Neural progenitor cell (in vitro differentiated cells): ENCODE measurements at places on chromosomes 5 and 9. TPM values are rescaled to one million over a fixed set of nuclear protein-coding genes. Genes with fewer than 3 reads are reported as not detected.

- DNase-seq: no peak
Observed at GRCh38 chr5:57855831-57856230, 373.2 kb upstream of the ACTBL2 start.

DNA sequence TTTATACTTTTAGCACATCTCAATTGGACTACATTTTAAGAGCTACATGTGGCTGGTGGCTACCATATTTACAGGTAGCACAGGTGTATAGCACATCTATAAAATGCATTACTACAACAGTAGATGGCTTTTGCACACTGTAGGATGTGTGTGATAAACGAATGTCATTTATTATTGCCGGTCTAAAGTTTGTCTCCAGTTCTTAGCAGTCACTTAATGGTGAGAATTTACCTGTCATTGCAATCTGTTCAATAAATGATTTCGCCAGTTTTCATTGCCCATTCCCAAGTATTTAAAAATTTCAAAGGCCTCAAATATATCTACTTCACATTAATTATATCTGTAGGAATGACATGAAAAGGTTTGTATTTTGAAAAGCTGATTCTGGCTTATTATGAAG is 15.9 kb downstream of the SCAMP1 start:
- no peak for DNase-seq

DNA sequence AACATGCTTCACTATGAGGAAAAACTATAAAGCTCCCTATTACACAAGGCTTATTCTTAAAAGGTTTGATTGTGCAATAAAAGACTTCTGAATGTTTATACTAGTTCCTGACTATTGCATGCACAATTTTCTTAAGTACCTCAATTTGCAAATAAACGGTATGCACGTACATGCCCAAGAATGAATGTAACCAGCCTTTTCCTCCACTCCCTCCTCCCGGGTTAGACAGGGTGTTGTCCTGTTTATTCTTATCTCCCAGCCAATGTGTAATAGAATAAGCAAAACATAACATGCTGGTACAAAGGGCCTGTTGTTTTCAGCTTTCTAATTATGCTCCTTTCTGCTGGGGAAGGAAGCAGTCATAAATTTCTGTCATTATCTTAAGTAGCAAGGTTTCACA is 79.1 kb downstream of the AOPEP start:
- no peak for DNase-seq

SOHLH1 gene
- total RNA-seq: not detected in 2 replicates

C1QTNF3 gene
- total RNA-seq: 4.8 and 6.4 TPM in 2 replicates

GRCh38 chr9:36136272-36136893 is at the start of gene GLIPR2:
Gene GLIPR2 (plus strand): TSS chr9:36136733. CDS start chr9:36136779, 46 bp downstream.
- peak; percentile 80 for DNase-seq

GRCh38 chr5:133193794-133194193 is 142.0 kb downstream of the HSPA4 start:
- no peak for DNase-seq

DNA sequence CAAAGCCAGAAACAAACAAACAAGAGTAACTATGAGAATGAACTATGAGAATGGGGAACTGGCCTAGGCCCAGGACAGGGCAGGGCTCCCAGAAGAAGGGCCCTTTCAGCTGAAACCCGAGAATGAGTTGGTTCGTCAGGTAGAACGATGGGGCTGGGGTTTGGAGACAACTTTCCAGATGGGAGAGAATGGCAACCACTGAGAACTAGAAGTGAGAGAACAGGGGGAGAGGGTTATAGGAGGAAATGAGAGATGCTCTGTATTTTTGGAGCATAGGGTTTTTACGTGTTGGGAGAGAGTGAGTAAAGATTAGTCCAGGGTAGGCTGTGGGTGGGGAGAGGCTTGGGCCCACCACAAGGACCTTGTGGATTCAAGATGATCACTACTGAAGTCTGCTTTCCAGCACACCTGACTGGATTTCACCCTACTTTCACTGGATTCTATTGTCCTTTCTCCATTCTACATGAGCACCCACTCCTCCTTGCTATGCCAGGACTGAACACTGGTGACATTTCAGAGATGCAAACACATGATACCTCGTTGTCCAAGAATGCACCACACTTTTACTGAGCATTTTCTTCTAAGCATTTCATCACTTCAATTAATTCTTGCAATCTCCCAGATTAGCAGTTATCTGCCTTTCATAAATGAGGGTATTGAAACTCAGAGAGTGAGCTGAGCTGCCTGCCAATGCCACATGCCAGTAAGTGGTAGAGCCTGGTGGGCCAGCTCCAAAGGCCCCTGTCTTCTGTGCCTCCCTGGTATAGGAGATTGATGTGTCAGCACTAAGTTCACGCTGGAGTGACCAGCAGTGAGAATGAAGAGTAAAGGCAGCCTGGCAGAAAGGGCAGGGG is 3.2 kb upstream of the TMEM268 start:
- DNase-seq: no peak

LHX3 gene
- total RNA-seq: not detected in 2 replicates

- DNase-seq: peak; percentile 74
Observed at GRCh38 chr9:7536310-7536939, 263.2 kb downstream of the DMAC1 start.

DNA sequence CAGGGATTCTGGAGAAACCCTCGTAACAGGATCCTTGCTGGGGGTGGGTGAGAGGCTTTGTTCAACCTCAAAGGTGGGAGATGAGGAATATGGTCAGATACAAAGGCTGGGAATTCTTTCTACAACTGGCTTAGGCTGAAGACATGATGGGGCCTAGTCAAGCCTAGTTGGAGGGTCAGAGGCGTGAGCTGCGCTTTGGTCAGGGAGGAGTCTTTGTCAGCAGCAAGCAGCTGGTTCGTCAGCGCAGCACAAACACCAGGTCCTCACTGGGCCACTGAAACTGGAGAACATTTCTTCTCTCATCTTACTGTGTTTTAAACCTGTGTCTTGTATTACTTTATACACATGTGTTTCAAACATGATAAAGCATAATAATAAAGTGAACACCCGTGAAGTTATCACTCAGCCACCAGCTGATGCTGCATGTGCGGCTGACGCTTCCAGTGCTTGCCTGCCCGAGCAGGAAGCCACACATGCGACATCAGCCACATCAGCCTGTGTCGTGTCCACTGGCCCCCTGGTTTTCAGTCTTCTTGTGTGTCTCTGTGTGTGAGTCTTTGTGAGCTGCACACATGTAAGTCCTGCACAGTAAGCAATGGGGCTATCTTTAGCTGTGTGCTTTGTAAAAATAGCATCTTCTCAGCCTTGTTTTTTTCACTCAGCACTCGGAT is 81.5 kb downstream of the WNK2 start:
- no peak for DNase-seq

SLC6A19 gene
- total RNA-seq: not detected in 2 replicates

GRCh38 chr9:117355542-117355941 is 59.3 kb downstream of the ASTN2 start:
- DNase-seq: no peak

GRCh38 chr5:52728224-52728623 is 59.5 kb upstream of the ITGA1 start:
- no peak for DNase-seq

DNA sequence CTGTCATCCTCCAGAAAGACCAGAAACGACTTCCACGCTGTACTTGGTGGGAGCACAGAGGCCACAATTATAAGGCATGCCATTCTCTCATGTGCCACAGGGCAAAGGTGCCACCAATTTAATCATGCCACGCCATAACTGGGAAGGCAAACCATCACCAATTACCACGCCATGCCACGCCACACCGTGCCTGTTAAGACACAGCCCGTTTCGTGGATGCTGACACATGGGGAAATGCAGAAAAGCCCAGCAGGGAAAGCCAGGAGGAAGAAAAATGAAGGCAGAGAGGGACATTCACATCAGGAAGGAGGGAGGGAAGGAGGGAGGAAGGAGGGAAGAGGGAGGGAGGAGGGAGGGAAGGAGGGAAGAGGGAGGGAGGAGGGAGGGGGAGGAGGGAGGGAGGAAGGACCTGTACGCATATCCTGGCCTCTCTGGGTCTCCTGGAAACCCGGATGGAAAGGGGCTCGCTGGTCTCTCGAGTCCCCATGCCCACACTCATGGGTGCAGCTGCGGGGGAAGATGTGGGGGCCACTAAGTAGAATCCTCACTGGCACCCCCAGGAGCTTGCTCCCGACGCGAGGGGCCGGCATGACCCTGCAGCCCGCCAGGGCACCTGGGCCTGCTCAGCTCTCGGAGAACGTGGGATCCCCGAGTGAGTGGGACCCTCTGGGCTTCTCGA is 61.7 kb upstream of the UBAC1 start:
- DNase-seq: no peak

DROSHA gene
- total RNA-seq: 61.6 and 80.3 TPM in 2 replicates

OR1L1 gene
- total RNA-seq: not detected in 2 replicates

C5orf52 gene
- total RNA-seq: not detected in 2 replicates

DNA sequence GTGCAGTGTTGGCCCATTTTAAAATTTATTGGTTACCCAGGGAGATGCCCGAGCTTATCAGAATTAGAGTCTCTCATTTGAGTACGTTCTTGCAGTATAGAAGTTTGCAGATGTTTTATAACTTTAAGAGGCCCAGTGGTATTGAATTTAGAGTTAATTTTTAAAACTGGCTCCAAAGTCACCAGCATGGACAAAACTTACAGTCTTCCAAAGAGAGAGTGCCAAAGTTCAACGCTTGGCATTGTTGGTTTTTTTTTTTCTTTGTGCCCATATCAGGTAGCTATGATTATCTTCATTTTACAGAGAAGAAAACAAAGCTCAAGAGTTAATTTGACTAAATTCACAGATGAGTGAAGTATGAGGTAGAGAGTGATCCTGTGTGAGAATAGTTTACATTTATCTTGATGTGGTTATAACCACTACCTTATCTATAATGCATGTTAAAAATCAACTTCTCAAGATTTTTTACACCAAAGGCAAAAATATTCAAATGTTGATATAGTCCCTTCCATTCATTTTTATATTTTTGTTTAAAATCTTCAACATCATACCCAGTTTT is 273.7 kb upstream of the DMRT1 start:
- no peak for DNase-seq

GRCh38 chr9:124861342-124862229 is at the start of the genes ARPC5L and RPL35:
Gene ARPC5L (plus strand): TSS chr9:124862130. CDS start chr9:124869291, 7,161 bp downstream.
Gene RPL35 (minus strand): TSS chr9:124861957. CDS start chr9:124861912, 45 bp downstream.
- peak; percentile 98 for DNase-seq

MAMDC4 gene
- total RNA-seq: 2.6 and 8.3 TPM in 2 replicates

HMCN2 gene
- 0.15 and 0.40 TPM in 2 replicates for total RNA-seq

DNA sequence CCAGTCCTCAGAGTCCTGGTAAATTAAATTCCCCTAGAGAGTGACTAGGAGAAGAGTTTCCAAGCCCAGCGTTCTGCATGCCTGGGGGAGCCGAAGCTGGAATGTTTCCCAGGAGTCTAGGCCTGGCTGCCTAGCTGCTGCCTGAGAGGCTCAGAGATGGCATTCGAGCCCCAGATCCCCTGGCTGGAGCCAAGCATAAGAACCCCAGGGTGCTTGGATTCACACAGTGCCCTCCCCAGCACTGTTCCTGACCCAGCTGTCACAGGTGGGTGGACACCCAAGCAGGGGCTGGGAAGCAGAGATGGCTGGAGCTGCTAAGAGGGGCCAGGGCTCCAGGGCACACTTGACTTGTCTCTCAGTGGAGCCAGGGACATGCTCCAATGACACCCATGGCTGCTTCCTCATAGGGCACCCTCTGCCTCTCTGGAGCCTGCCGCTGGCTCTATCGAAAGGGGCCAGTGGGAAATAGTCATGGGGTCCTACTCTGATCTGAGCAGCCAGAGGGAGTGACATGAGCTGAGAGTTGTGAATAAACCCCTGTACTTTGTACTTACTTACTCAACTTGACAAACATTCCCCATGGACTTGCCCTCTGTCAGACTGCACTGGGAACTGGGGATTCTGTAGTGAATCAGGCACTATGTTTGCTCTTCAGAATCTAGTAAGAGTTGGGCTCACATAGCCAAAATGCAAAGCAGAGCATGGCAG is 62.6 kb upstream of the XPA start:
- no peak for DNase-seq

ECSCR gene
- not detected in 2 replicates for total RNA-seq

DNA sequence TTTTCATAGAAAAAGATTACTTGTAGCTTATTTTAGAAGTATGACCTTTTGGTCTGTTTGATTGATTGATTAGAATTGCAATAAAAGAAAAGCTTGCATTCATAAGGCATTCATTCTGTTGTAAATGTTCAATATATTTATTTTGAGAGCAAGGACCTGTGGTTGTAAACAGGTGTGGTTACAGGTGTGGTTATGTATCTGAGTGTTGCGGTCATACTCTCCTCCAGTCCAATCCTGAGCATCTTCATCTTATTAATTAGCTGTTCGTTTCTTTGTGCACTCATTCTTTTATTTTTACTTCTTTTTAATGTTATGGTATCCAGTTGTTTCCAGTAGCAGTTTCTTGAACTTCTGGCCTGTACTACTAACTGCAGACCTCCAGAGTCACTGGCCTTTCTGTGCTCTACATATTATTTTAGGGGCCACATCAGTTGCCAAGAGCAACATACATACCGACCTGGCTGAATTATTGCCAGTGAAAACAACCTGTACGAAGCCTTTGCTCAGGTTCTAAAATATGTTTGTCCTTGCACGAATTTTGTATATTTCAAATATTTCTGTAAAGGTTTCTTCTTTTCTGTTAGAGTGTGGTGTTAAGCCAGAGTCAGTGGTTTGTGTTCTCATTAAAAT is 128.7 kb downstream of the CDC42SE2 start:
- no peak for DNase-seq

- no peak for DNase-seq
Observed at GRCh38 chr5:8135742-8136141, 266.8 kb downstream of the MTRR start.

LRRC70 gene
- 0.79 and 1.2 TPM in 2 replicates for total RNA-seq

GHR gene
- 0.07 and 0.28 TPM in 2 replicates for total RNA-seq

ZNF300 gene
- 17.0 and 28.8 TPM in 2 replicates for total RNA-seq

DNA sequence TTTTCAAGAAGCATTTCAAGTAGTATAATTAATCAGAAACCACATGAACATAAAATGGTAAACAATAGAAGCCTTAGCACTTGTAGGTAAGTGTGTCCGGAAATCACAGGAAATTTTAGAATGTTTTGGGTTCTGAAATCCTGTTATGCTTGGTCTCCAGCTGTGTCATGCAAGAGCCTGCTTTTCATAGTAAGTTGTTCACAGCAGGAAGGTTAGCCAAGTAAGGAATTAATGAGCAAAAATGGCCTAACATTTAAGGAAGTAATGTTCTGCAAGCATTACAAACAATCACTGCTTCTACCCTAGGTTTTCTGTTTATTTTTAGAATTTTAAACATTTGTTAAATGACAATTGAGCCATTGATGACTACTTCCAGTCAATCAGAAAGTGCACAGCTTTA is 669.5 kb downstream of the SLCO4C1 start:
- DNase-seq: peak; percentile 18

DNA sequence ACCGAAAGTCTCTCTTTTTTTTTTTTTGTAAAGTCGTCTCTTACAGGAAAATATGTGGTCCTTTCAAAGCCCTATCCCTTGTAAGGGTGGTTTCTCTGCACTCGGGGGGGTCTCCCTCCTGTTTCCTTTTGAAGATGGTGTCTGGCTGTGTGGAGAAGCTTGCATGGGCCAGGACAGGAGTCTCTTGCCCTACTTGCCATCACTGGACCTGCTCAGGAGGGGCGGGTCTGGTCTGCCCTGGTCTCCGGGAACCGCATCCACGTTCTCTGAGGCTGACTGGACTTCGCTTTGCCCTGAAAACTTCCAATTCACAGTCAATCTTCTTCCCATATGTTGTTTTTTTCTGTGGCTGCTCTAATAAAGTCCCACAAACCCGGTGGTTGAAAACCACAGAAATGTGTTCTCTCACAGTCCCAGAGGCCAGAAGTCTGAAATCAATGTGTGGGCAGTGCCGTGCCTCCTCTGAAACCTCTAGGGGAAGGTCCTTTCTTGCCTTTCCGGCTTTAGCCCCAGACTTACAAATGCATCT is 92.9 kb upstream of the IER5L start:
- no peak for DNase-seq

ZNF354C gene
- 19.3 and 29.8 TPM in 2 replicates for total RNA-seq

SHISAL2B gene
- 10.4 and 17.8 TPM in 2 replicates for total RNA-seq

- DNase-seq: no peak
Observed at GRCh38 chr5:72441862-72442540, 65.2 kb downstream of the ZNF366 start.

- no peak for DNase-seq
Observed at GRCh38 chr5:150948539-150948938, 43.8 kb upstream of the ZNF300 start.

PCDHGB7 gene
- 21.1 and 23.9 TPM in 2 replicates for total RNA-seq
